NCI-H1930 (cell line): ENCODE measurements at places on chromosomes 6 and 20.

DNA sequence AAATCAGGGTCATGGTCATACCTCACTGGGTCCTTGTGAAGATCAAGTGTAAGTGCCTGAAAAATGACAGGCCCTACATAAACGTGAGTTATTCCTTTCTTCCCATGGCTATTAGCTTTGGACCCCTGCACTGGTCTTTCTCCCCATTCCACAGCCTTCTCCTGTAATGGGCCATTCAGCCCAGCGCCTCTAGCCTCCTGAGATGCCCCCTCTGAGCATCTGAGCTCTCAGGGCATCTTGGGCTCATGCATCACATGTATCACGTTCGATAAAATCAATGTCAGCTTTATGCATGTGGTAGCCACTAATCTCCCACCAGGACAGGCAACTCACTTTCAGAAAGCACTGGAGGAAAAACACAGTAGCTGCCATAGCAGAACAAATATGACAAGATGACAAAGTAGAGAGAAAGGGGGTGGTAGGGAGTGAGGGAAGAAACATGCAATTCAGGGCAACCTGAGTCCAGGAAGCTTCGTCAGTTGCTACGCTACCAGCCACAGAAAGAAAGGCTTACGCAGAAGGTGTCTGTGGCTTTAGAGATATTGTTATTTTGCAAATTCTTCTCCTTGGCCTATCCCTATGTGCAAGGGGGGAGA, 498.8 kb downstream of the PTPRT start:
- DNase-seq: no peak

- no peak for DNase-seq
These were observed 28.8 kb downstream of the FITM2 start for GRCh38 chr20:44282192-44282591.

DNA sequence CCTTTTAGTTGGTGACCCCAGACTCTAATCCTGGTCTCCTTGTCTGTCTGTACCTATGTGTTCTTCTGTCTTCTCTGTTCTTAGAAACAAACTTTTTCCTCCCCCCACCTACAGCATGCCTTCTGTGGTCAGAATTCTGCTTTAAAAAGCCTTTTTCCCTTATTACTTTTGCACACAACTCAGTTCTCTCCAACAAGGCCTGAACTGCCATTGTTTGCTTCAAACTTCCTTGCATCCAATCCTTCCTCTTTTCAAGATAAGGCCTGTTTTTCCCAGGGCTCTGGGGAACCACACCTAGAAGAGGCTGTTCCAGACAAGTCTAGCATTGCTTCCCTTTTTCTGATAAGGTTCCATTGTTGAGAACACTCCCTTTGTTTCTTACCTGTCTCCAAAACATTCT, 22.2 kb upstream of the NCOA3 start:
- no peak for DNase-seq

GRCh38 chr6:134240665-134241431, 77.1 kb downstream of the SGK1 start:
- DNase-seq: no peak

- DNase-seq: no peak
These were observed 433.7 kb upstream of the RGS17 start for GRCh38 chr6:153564803-153565202.
